ENCODE measurements at places on chromosomes 1 and 21.

GRCh38 chr1:81974222-81974841 is 173.6 kb downstream of the ADGRL2 start:
- no peak for DNase-seq

DNA sequence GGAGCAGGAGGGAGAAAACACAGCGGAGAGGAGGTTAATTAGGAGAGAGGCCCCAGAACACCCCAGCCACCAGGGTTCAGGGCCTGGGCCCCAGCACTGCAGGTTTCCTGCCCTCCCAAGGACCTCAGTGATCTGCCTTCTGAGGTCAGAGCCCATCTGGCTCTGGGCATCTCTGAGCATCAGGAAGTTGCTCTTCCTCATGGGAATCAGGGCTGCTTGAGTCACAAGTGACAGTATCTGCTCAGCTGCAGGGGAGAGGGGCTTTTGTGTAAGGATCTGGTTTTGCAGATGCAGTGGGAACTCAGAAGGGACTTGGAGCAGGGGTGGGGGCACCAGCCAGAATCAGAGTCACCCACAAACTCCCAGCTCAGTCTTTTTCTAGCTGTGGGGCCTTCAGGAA is 472.1 kb downstream of the PTPRU start:
- no peak for DNase-seq

DNA sequence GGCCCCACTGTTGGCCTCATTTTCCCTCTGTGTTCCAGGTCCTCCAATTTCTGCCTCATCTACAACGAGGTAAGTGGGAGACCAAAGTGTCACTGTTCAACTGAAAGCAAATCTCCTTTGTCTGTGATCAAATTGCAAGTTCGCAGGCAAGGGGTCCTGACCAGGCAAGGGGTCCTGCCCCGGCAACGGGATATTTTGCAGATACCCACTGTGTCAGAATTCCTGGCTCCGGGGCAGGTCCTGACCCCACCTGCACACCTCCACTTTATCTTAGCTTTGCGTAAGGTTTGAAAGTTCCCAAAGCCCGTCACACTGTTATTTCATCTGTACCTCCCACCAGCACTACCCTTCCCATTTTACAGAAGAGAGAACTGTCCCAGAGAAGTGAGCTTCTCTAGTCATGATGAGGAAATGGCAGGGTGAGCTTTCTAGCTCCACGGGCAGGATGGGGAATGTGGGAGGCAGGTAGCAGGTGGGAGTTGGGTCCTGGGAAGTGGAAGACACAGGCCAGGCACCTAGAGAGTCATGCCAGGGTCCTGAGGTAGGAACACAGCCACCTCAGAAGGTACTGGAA is 32.0 kb upstream of the CSF1 start:
- no peak for DNase-seq

GRCh38 chr1:197471248-197471985 is 203.4 kb downstream of the CRB1 start:
- no peak for DNase-seq

DNA sequence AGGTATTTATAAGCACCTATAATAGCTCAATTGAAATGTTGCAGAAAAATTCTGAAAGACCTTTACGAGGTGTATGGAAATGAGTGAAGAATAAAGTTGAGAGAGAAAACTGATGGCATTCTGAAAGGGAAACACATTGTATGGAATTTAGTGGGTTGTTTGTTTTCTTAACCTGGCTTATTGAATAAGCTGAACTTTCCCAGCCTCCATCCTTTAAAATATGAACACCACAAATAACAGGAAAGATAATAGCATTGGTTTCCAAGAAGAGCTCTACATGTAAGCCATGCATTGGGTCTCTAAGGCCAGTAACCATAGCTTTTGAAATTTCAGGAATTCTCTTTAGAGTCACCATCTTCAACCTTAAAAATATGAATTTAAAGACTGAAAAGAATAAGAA is 709.0 kb downstream of the USP25 start:
- no peak for DNase-seq

DNA sequence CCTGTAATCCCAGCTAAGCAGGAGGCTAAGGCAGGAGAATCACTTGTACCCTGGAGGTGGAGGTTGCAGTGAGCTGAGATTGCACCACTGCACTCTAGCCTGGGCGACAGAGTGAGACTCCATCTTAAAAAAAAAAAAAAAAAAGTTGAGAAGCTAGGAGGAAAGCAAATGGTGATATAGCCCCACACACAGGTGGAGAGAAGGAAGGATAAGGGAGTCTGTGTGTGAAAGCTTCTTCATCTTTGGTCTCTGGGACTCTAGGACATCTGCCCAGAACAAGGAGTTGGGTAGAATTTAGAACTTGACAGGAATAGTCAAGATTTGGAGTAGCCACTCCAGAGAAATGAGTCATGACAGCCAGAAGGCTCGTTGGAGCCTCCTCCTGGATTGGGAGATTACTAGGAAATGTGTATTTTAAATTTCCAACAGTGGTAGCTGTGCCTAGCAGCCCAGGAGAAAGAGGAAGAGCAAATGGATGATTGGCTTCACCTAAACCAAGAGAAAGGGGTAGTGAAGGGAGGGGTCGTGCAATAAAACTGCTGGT is 19.9 kb downstream of the NPL start:
- no peak for DNase-seq

DNA sequence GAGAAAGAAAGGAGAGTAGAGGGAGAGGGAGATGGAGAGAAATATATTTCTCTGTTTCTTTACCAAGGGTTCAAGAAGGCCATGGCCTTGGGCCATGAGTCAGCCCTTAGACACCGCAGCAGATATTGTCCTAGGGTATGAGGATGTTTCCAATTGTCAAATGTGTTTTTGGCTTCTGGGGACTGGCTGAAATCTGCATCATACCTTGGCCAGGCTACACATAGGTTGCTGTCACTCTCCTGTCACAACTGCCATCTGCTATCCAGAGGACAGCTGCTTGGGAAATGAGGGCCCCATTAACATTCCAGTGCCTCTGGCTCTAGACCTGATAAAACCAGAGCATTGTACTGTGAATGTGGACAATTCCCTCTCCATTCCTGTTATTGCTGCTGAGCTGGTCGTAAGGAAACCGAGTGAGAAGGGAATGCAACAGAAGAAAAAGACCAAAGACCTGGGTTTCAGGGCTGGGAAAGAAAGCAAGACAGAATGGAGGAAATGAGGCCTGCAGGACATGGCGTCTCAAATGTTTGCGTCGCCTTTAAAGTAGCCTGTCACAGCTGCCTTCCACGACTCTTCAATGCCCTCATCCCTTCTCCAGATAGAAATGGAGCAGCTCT is 8.8 kb upstream of the PIGC start:
- DNase-seq = no peak

DNA sequence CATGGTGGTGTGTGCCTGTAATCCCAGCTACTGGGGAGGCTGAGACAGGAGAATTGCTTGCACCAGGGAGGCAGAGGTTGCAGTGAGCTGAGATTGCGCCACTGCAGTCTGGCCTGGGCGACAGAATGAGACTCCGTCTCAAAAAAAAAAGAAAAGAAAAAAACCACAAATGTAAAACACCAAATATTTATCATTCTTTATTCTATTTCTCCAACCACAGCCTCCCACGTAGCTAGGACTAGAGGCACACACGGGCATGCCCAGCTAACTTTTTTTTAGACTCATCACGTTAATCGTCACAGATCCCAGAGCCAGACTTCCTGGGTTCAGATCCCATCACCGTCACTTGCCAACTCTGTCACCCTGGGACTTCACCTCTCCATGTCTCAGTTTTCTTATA is 13.5 kb downstream of the DNAJC16 start:
- no peak for DNase-seq

DNA sequence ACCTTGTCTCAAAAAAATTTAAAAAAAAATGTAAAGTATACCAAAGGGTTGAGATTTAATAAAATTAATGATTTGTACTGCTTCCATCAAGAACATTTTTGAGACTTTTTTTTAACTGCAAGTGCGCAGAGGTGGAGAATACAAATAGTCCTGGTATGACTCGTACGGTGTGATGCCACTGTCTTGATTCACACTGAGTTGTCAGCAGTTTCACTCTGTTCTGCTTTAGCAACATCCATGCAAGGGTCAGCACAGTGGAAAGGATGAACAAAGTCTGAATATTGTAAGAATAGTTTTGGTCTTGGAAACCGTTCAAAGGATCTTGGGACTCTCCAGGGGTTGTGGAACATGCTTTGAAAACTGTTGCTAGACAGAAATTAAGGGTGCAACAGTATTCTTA is 40.2 kb downstream of the EXO1 start:
- no peak for DNase-seq

DNA sequence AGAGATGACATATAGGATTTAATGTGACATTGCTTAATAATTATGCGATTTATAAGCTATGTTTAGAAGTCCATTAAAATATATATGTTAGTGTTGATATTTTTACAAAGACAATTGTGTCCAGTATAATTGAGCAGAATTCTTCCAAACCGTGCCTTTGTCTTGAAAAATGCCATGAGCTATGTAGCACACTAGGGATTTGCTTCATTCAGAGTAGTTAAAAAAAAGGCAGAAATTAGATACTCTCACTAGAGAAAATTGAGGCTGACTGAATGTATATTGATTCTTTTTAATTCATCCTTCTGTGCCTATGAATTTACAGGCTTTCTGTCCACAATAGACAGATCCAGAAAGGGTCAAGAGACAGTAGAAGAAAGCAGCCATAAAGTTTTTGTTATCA is 429.0 kb downstream of the NEGR1 start:
- no peak for DNase-seq

GRCh38 chr21:16608209-16608830 is 878.5 kb downstream of the USP25 start:
- no peak for DNase-seq

- DNase-seq = no peak
Observed at GRCh38 chr1:19454265-19455146, 30.8 kb downstream of the CAPZB start.

DNA sequence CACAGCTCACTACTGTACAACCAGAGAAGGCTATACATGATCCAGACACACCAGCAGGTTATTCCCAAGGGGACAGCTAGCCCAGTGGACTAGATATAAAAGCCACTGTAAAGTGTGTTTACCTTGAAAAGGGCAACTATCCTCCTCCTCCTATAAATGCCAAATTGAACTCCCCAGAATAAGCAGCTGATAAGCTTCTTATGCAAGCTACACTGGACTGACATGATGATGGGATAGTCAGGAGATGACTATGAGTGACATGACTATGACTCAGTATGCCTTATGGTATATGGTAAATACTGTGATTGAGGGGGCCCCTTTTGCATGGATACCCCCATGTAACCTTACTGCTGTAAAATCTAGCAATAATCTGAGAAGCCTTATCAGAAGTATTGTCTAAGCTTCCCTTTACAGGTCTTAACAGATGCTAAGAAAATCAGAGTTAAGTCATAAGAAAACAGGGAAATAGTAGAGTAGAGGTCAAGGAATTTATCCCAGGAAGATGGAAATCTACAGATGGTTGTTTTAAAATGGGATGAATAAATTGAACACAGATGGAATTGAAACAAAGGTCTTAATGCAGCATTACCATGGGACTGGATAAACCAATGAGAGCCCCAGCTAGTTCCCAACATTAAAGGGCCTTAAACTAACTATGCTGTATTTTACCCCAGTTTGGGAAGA is 55.8 kb downstream of the TRIM33 start:
- no peak for DNase-seq

GRCh38 chr1:110780600-110781484 is 92.1 kb upstream of the CD53 start:
- DNase-seq = peak; percentile 34

DNA sequence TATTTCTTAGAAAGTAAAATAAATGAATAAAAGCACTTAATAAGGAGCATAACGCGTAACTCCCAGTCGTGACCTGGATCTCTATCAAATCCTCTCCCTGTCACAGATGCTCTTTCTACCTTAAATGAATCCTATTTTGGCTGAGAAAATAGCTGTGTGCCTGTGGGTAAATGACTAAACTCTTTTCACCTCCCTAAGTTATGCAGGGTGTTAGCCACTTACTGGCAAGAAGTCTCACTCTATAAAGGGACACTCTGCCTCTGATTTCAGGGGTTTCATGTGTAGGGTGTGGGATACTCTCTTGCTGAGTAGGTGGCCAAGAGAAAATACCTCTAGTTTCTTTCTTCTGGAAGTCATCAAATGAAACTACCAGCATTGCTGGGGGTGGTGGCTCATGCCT is 24.3 kb upstream of the PPP1R15B start:
- no peak for DNase-seq

GRCh38 chr1:31072304-31072746 is 6.8 kb upstream of the PUM1 start:
- no peak for DNase-seq

GRCh38 chr1:26340047-26340481 is 13.9 kb downstream of the CRYBG2 start:
- no peak for DNase-seq

- no peak for DNase-seq
Observed at GRCh38 chr1:184891440-184891839, 82.9 kb downstream of the NIBAN1 start.

DNA sequence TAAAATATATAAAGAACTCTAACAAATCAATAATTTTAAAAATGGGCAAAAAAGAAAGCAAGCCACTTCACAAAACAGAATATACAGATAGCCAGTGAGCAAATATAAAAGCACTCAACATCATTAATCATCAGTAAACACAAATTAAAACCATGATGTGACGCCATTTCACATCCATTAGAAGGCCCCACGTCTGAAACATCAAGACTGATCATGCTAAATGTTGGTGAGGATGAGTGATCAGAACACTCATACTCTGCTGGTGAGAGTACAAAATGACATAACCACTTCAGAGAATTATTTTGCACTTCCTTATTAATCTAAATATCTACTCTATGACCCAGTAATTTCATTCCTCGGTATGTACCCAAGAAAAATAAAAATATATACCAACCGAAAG is 512.2 kb upstream of the NR5A2 start:
- DNase-seq = no peak

- no peak for DNase-seq
Observed at GRCh38 chr1:156452907-156453306, 47.7 kb downstream of the MEF2D start.

DNA sequence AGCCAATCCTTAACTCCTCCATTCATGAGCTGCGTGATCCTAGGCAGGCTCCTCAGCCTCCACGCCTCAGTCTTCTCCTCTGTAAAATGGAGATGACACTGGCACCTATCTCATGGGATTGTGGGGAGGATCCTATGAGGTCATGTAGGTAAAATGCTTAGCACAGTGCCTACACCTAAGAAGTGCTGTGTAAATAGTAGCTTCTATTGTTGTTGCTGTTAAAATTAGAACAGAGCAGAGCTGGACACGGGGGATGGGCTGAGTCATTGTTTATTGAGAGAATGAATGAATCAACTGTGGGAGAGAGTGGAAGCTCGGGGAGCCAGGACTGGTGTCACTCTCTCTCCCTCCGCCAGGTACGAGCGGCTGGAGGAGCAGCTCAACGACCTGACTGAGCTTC is 43.0 kb downstream of the TMCC2 start:
- no peak for DNase-seq

- DNase-seq = no peak
Observed at GRCh38 chr1:182625719-182626504, 21.7 kb upstream of the RGS16 start.

GRCh38 chr1:230753586-230754251 is 6.5 kb downstream of the CAPN9 start:
- no peak for DNase-seq

GRCh38 chr21:38769191-38769780 is 36.4 kb upstream of the ETS2 start:
- DNase-seq = no peak

GRCh38 chr1:79859212-79859948 is 852.9 kb upstream of the ADGRL4 start:
- DNase-seq = no peak

GRCh38 chr1:205170532-205171269 is 40.8 kb downstream of the DSTYK start:
- DNase-seq = no peak

All from D721Med (cell line).